Uterine smooth muscle cell (primary cell): ENCODE measurements at places on chromosomes 2 and 18. TPM values are rescaled to one million over a fixed set of nuclear protein-coding genes. Genes with fewer than 3 reads are reported as not detected.

The SLC8A1 gene
- 53.6 and 90.3 TPM in 2 replicates for total RNA-seq

The HOXD8 gene
- 2.4 and 4.4 TPM in 2 replicates for total RNA-seq

The CDCA7 gene
- total RNA-seq: 6.7 and 20.3 TPM in 2 replicates

The UGT1A4 gene
- not detected in 2 replicates for total RNA-seq

The PIEZO2 gene
- total RNA-seq: 0.12 and 0.44 TPM in 2 replicates

The DSG4 gene
- not detected in 2 replicates for total RNA-seq
